ENCODE measurements at places on chromosomes 2 and 18. TPM values are rescaled to one million over a fixed set of nuclear protein-coding genes. Genes with fewer than 3 reads are reported as not detected.

DNA sequence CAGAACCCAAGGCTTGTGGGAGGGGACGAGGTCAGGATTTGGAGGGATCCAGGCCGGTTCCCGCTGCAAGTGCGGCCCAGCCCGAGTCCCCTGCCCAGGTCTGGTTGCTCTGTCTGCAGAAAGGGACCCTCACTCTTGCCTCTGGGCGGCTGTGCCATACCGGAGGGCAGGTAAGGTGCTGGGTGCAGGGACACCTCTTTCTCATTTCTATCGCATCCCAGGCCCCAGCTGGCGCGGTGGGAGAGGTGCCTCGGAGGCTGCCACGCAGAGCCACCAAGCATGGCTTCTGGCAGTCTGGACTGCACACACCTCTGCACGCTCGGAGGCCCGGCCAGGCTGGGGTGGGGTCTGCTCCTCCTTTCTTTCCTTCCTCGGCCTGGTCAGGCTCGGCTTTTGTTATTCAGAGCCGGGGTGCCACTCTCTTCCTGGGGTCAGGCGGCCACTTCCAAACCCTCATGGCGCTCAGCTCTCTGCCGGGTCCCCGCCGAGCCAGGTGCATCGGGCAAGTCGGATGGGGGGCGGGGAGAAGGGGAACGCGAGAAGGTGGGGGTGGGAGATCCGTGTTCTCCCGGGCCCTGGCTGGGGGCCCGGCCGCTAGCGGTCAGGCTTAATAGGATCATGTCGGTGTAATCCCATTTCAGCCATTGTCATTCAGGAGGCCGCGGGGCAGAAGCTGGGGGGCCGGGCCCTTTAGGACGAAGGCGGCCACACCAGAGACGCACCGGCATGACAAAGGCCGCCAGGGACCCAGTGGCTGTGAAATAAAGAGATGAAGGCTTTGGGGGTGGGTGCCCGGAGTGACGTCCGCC lies 9.0 kb downstream of the GBX2 start:
- DNase-seq: no peak

The SPOPL gene
- 19.7 TPM for total RNA-seq

DNA sequence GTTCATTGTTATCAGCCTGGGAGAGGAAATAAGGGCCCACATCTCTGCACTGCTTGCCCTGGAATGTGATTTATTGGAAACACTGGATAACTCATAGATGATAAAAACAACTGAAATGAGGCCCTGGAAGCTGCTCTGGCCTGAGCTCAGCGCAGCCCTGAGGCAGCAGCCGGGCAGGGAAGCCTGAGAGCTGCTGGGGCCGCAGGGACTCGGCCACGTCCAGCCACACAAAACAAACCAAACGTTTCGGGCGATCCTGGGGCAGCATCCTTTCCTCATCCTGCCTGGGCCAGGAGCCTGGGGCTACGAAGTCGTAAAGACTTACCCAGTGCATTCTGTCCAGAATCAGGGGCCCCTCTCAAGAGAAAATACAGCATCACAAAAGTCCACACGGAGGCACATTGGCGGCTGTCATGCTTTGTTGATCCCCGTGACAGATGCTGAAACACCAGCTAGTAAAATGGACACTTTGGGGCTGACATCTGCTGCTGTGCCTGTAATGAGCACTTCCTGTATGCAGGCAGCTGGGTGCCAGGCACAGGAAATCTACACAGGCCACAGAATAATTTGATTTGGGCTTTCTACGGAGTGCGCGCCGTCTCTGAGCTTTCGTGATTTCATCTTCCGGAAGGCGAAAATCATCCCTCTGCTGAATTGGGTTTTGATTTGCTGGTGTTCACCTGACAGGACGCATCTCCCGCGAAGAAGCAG lies 250.6 kb downstream of the EIPR1 start:
- DNase-seq: no peak

DNA sequence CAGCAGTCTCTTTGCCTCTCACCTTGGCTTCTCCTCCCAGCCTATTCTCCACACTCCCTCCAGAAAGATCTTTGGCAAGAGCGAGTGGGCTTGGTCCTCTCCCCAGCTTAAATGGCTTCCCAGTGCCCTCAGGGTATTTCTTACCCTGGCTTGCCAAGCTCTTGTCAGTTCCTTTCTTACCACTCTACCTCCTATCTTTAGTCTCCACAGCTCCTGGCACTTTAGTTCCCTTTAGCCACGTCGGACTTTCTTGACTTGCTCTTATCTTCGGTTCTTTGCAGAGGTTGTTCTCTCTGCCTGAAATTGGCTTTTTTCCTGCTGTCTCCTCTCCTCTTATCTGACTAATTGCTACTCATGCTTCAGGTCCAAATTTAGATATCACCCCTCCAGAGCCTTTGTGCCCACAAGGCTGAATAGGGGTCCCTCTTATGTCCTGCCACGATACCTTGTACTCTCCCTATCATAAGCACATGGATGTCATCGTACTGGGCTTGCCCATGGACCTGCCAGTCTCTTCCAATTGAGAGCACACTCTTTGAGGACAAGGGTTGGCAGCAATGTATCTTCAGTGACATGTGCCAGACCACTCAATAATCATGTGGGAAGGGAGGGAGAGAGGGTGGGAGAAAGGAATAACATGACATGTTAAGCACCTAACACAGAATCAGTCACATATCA lies 131.7 kb upstream of the CTAGE1 start:
- no peak for DNase-seq

DNA sequence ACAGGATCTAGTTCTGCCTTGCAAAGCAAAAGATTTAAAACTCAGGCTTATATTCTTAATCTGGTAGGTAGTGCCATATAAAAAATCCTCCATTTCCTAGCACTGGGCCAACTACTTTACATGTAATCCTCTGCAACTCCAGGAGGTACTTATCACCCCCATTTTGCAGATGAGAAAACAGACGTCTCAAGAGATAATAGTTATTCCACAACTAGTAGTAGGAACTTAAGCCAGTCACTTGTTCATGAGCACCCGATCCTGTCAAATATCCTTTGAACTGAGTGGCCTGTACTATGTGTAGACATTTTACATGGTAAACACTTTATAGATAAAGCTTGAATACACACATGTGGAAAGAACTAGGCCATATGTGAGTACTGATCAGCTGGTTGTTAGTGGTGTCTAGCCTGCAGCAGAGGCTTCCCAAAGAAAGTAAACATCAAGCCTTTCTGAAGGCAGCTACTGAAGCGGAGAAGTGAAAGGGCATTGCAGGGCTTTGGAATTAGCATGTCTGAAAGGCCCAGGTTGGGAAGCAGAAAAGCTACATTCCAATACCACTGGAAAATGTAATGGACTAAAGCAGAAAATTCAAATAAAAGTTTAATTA lies 48.0 kb downstream of the NAB1 start:
- no peak for DNase-seq

- no peak for DNase-seq
These were observed 596.4 kb downstream of the NYAP2 start for GRCh38 chr2:225995796-225996461.

GRCh38 chr18:23684515-23685197 lies 4.6 kb upstream of the LAMA3 start:
- peak; percentile 72 for DNase-seq

GRCh38 chr2:62661263-62661635 lies 44.3 kb upstream of the EHBP1 start:
- DNase-seq: no peak

DNA sequence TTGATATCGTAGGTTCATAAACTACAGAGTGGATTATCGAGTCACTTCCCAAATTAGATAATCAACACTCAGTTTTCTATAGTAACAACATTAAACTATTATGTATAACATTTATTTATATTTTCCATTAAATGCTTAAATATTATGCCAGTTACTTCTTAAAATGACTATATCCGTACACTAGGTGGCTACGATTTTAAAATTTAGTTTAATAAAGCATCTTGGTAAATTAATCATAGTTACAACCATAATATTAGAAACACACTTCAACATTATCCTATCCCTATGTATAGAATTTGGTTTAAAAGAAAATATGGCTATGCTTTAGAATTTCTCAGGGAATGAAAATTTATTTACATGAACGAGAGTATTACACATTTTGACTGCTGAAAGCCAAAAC lies 80.3 kb downstream of the SLC25A12 start:
- no peak for DNase-seq

The TXNDC2 gene
- not detected for total RNA-seq

- DNase-seq: no peak
These were observed 336.2 kb downstream of the ZEB2 start for GRCh38 chr2:144183727-144184126.

GRCh38 chr18:13603304-13604019 lies 122.9 kb downstream of the FAM210A start:
- no peak for DNase-seq

The HOXD9 gene
- total RNA-seq: 29.1 TPM

DNA sequence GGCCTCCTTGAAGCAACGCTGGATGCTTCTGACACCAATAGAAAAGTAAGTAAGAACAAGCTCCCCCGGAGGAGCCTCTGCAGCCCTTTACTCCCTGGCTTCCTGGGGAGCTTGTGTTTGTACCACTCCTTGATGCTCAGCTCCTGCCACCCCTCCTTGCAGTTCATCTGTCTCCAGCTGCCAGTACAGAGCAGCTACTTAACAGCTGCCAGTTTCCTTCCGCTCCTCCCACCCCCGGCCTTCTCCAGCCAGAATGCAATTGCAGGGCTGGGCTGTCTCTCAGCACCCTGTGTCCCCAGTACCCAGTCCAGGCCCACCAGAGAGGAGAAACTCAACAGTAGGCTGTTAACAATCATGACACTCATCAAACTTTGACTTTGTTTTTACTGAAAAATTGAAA lies 109.4 kb downstream of the AOX1 start:
- DNase-seq: no peak

DNA sequence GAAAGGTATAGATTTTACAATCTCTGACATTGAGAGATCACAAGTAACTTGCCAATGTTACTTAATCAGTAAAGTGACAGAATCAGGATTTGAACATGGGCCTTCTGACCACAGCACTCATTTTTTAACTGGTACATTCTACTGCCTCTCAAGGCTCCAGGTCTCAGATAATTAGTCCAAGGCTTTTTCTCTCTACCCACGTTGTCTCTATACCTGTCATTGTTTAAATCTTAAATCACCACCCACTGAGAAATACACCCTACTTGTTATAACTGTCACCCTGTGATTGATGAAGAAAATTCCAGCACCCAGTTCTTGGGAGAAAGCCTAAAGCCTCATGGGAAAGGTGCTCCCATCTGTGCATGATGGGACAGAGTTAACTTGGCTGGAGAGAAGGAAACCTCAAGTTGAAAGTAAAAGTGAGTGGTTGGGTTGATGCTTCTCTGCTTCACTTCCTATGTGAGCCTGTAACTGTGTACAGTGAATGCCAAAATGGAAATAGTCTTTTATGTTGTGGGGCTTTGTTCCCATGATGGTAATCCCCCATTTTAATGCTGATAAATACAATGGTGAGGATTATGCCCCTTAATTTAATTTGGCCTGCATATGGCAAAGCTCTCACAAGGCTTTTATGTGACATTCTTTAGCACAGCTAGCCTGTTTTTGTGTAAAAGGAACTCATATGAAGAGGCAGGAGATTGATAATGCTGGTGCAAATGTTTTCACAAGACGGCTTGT lies 190.1 kb upstream of the SP5 start:
- DNase-seq: no peak

- no peak for DNase-seq
These were observed 108.5 kb upstream of the UNC80 start for GRCh38 chr2:209663139-209663538.

- no peak for DNase-seq
These were observed 12.3 kb upstream of the SMAD7 start for GRCh38 chr18:48962994-48963561.

The SRD5A2 gene
- total RNA-seq: 8.5 TPM

DNA sequence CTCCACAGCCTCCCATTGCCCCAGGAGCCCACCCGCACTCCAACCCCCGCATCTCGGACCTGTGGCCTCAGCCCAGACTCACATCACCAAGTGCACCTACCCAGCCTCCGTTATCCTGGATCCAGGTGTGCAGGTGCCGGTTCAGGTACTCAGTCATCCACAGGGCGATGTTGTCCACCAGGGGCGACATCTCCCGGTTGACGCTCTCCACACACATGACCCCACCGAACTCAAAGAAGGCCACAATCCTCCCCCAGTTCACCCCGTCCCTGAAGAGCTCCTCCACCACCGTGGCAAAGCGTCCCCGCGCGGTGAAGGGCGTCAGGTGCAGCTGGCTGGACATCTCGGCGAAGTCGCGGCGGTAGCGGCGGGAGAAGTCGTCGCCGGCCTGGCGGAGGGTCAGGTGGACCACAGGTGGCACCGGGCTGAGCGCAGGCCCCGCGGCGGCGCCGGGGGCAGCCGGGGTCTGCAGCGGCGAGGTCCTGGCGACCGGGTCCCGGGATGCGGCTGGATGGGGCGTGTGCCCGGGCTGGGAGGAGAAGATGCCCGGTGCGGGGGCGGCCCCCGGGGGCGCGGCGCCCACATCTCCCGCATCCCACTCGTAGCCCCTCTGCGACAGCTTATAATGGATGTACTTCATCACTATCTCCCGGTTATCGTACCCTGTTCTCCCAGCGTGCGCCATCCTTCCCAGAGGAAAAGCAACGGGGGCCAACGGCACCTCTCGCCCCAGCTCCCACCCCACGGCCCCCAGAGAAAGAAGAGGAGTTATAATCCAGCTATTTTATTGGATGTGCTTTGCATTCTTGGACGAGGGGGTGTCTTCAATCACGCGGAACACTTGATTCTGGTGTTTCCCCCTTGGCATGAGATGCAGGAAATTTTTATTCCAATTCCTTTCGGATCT lies 1.3 kb downstream of the BCL2 start:
- peak; percentile 51 for DNase-seq

DNA sequence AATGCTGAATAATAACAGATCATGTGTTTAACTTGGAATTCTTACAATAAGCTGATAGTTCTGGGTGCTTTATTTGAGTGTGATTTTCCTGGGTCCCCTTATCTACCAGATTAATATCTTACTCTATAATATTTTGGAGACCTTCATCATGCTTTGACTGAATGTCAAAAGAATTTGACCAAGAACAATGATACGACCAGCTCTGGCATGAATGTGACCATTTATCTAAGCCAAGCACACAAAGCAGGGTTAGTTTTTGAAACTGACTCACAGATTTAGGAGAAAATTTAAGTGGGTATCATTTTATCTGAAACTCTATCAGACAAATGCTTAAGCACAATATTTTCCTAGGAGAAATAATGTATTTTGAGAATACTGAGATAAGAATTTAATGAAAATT lies 677.0 kb downstream of the NYAP2 start:
- DNase-seq: no peak

DNA sequence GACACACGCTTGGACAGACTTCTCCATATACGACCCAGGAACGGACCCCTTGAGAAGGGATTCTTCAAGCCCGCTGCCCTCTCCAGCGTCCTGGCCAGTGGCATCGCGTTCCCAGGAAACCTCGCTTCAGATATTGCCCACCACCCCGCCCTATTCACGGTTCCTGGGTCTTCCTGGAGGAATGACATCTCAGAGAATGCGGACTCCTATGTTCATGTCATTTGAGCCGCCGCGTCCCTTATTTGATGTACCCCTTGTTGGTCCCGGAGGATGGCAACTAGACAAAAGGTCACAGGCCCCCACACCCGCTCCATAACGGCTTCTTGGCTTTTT lies 588 bp upstream of the CCDC93 start:
- no peak for DNase-seq

All from prostate gland (tissue), 2 donors.